ENCODE measurements at places on chromosomes 11 and 22.
A peak's percentile ranks its signal among the peaks of the same experiment; 100 is the strongest.

GRCh38 chr11:118247041-118247440 is 5.1 kb downstream of the MPZL3 start:
- DNase-seq, result no peak

GRCh38 chr11:1555713-1556153 is 16.3 kb downstream of the DUSP8 start:
- no peak for DNase-seq

- DNase-seq, result peak; percentile 49
Measured at GRCh38 chr11:65440831-65441499, 18.4 kb downstream of the NEAT1 start.

- DNase-seq, result peak; percentile 20
Measured at GRCh38 chr11:16611401-16611921, 127.0 kb upstream of the C11orf58 start.

DNA sequence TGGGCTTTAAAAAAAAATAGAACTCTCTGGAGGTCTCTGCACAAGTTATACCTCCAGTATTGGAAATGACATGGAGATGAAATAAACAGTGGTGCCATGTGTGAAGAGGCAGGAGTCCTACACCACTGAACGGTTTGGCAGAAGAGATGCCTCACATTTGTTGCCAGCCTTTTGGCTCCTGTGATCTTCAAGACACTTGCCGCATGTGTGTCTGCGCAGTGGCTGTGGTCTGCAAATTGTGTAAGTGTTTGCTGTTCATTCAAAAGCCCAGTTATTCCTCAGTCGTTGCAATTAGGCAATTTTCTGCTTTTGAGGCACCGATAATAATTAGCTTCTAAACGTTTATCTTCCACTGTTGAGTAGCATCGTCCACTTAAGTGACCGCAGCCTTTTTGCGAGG is 319.1 kb downstream of the BRD1 start:
- DNase-seq, result no peak
